AG09309 (cell line): ENCODE measurements at places on chromosomes 4 and X.

- DNase-seq = no peak
Observed at GRCh38 chr4:119659576-119659975, 31.0 kb upstream of the PDE5A start.

DNA sequence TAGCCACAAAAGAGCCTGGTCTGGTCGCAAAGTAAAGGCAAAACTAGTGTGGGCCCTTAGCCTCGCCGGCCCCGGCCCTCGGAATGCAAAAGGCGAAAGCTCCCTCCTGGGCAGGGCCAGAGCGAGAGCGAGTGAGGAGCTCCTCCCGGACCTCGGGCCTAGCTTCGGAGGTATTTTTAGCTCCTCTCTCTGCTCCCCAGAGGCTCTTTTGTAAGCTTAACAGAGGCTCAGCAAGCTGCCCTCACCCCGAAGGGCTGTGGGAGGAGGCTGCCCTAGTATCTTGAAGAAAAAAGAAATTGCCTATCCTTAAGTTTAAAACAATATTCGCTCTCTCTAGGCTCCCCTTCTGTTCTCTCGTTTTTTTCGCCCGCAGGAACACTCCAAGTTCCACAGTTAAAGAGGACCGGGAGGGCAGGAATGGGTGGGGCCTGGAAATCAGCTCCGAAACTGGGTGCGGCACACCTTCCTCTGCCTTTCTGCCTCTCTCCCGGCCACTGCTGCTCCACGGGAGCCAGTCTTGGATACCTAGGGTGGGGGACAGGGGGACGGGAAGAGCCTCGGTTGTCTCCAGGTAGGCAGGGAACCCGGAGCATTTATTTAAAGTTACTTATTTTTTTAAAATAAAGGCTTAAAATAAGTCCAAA is 12.1 kb downstream of the HAND2 start:
- no peak for DNase-seq

DNA sequence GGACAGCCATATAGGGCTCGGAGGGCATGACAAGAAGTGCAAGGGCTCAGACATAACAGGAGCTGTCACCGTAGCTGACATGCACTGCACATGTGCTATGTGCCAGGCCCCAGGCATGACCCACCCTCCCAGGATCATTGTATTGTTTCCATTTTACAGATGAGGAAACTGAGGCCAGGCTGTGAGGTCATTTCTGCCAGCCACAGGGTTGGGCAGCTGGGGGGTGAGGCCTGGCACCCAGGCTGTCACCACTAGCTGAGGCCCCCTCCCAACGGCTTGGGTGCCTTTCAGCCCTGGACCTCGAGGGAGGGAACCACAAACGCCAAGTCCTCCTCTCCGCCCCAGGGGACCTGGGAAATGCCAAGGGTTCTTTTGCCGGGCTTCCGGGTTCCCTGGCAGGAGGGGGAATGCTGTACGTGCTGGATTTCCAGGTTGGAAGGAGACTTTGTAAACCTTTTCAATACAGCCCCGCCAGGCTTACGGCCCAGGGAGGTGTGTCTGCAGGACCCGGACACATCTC is 12.6 kb downstream of the TREX2 start:
- no peak for DNase-seq

- no peak for DNase-seq
Observed at GRCh38 chr4:112520598-112521122, 4.7 kb upstream of the NEUROG2 start.

- DNase-seq = no peak
Observed at GRCh38 chr4:51859476-51860031, 16.6 kb downstream of the DCUN1D4 start.

- DNase-seq = no peak
Observed at GRCh38 chr4:156084373-156084772, 130.7 kb upstream of the CTSO start.

DNA sequence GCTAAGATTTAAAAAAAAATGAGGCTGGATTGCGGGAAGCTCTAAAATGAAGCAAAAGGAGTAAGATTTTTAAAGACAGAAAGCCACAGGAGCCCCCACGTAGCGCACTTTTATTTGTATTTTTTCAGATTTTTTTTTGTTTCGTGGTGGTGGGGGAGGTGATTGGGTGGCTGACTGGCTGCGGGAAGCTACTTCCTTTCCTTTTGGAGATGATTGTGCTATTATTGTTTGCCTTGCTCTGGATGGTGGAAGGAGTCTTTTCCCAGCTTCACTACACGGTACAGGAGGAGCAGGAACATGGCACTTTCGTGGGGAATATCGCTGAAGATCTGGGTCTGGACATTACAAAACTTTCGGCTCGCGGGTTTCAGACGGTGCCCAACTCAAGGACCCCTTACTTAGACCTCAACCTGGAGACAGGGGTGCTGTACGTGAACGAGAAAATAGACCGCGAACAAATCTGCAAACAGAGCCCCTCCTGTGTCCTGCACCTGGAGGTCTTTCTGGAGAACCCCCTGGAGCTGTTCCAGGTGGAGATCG is 908 bp downstream of the PCDH10 start:
- no peak for DNase-seq

- DNase-seq = no peak
Observed at GRCh38 chrX:44039556-44039955, 66.4 kb upstream of the NDP start.

GRCh38 chr4:105197777-105198176 is 51.1 kb downstream of the TET2 start:
- DNase-seq = no peak

DNA sequence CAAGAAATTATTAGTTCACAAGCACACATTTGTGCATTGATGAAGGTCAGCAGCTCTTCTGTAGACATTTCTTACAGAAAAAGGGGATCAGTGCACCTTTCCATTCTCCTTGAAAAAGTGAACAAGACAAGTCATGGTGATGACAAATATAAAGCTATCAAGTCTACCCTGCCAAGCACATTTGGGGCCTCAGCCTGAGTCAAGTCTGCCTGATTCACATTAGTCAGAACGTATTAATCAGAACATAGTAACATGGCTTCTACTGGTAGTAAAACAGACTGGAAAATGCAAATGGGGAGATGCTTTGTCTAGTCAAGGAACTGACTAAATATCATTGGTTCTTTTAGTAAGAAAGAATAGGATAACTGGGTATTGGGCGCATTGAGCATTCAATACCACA is 2305.1 kb downstream of the PCDH7 start:
- no peak for DNase-seq

DNA sequence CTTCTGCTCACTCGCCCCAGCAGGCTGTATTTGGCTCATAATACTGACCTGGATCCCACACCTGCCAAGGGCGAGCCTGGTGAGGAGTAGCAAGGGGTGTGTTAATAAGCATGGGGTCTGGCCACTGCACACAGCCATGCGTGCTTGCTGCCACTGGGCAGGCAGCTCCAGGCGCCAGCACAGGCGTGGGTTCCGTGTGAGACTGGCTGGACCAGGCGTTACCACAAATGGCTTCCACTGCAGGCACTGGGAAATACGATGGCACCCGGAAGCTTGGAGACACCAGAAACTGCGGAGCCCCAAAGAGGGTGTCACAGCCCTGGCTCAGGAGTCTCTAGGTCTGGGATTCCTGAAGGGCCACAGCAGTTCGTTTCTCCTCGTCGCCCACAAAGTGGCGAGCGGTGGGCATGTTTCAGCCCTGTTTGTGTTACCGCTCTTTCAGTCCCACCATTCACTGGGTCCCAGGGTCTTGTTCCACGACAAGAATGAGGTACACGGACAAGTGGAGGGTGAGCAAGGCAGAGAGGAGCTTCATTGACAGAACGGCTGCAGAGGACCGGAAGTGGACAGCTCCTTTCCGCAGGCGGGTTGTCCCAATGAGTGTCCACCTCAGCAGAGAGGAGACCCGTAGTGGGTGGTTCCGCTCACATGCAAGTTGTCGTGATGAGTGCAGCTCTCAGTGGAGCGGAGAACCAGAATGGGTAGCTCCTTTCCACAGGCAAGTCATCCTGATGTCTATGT is 428.9 kb downstream of the EPHA5 start:
- DNase-seq = no peak

- DNase-seq = no peak
Observed at GRCh38 chr4:2482693-2483092, 13.8 kb downstream of the RNF4 start.

DNA sequence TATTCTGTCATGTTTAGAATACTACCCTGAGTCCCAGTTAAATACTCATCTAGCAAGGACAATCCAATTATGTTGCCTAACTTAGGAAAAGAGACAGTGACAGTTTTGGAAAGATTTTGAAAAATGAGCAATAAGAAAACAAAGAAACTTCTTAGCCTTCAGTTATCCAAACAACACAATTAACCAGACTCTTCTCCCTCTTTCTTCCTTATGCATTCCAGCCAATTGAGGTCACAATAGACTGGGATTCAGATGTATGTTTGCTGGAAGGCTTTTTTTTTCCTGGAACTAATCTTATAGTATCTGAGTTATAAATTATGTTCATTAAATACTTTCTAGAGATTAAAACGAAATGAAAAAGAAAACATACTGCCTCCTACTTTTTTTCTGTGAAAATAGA is 109.6 kb downstream of the GUCY2F start:
- DNase-seq = no peak

GRCh38 chrX:143500751-143501150 is 16.5 kb downstream of the SPANXN3 start:
- DNase-seq = no peak

DNA sequence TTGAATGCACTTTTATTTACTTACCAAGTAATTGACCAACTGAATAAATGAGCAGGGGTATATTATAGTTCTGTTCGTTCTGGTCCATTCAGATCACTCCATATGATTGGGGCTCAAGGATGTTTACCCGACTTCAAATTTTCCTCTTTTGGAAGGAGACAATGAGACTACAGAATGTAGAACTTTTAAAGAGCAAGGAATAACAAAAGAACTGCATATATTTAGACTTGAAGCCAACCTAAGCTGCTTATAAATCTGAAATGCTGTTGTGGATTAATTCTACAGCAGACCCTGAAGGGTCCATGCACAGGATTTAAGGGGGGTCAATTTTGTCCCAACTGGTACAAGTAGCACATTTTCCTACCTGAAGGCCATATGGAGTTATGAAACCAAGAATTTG is 610.8 kb downstream of the RAB28 start:
- no peak for DNase-seq

DNA sequence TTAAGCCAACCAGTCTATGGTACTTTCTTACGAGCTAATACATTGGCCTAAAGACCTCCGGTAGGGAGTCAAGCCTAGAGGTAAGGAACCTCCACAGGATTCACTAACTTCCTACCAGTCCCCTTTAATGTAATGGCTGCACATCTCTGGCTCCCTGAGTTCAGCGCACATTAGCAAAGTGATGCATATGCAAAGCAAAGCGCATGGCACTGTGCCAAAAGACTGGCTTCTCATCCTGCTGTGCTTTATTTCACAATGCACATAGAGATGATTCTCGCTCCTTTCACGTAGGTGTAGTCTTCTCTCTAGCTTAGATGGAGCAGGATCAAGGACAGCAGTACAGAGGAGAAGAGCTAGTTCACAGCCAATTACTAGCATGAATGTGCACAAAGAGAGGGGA is 14.6 kb upstream of the CLTRN start:
- DNase-seq = no peak

DNA sequence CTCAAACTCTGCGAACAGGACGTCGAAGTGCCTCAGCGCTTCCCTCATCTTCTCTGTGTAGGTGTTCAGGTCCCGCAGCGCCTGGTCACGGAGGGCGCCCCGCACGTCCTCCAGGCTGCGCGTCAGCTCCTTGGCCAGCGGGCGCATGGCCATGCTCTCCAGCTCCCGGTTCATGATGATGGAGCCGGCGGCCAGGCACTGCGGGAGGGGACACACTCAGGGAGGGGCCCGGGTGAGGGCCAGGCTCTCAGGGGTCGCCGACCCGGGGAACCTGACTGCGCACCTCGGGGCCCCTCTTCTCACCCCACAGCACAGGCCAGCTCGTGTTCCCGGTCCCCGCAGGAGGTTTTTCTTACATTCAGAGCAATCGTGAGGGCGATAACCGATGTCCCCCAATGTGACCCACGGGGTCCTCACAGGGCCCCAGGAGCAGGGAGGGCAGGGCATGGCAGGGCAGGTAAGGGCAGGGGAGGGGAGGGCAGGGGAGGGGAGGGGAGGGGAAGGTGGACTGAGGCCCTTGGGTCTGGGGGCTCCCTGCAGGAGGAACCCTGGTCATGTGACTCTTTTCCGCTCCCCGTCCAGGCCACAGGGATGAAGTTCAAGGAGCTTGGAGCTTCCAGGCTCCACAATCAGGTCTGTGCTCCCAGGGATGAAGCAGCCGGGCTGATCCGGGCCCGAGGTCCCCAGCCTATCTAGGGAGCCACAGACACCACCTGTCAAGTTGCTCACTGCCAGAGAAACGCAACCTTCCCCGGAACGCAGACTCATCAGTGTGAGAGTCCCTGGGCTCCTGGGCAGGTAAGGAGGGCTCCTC is 77.8 kb upstream of the MXD4 start:
- no peak for DNase-seq

DNA sequence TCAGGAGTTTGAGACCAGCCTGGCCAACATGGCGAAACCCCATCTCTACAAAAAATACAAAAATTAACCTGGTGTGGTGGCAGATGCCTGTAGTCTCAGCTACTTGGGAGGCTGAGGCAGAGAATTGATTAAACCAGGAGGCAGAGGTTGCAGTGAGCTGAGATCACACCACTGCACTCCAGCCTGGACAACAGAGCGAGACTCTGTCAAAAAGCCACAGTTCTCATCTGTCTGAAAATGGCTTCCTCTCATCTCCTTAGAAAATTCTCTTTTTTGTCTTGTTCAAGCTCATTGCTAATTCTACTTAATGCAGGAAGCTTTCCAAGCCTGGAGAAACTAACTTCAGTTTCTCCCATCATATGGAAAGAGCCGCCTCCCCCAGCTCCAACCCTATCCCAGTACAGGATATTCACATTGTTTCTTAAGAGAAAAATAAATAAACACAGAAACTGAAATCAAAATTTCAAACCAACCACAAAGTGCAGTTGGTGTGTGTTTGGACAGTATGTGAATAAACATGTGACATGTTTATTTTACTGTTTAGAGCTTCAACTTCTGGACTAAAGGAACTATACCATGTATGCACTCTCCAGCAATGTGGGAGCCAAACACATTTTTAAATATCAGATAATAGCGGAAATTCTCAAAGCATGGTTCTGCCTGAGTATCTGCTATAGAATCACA is 55.0 kb upstream of the GAB1 start:
- no peak for DNase-seq

DNA sequence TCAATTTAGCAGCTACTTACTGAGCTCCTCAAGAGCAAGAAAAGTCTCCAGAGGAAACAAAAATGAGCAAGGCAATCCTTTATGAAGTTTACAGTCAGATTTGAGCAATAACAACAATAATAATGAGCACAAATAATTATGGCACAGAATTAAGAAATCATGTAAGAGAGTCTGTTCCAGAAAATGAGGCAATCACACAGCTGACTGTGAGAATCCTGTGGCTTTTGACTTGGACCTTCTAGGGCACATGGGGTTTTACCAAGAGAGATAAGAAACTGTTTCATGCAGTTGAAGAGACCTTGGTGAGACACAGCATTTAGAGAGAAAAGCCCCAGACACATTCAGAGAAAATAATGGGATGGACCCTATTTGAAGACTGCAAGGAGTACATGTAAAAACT is 362.6 kb upstream of the MAGEB2 start:
- DNase-seq = no peak
